Stimulated activated CD4-positive, alpha-beta T cell treated with anti-CD3 and anti-CD28 coated beads, TNF-alpha, amount 100 ng/mL, for 48 hours (primary cell): ENCODE measurements at places on chromosomes 2 and 18.

DNA sequence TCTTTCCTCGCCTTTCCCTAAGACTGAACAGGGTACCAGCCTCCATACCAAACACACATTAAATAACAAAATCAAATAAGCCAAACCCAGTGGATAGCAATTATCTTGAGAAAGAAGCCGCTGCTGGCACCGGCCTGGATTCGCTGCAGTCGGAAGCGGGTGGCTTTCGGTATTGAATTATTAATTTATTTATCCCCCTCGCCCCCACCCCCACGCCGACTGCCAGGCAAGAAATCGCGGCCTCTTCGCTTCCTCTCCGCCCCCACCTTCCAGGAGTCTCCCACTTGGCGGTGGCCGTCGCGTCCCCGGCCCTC is 370 bp upstream of the ZNF804A start:
- no peak for DNase-seq

- DNase-seq, result no peak
Observed at GRCh38 chr2:9430316-9431293, 7.2 kb downstream of the CPSF3 start.

GRCh38 chr2:110124939-110125691 is 9.5 kb upstream of the MALL start:
- no peak for DNase-seq

- no peak for DNase-seq
Observed at GRCh38 chr2:60029566-60029883, 523.9 kb downstream of the BCL11A start.

DNA sequence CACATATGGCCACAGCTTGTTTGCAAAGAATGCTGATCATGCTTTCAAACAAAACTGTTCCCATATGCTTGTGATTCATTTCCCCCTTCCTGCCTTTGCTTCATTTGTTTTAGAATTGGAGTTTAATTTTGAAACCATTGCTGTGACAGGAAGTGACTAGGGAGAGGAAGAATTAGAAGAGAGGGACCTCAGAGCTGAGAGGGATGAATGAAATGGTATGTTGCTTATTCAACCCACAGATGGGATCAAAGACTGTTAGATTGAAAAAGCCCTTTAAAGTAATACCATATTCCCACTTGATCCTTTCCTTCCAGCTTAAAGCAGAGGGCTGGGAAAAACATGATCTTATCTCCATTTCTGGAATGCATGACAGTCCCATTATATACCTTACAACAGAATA is 106.2 kb upstream of the RNF152 start:
- no peak for DNase-seq
